ENCODE measurements at places on chromosomes 3 and 15.

- DNase-seq: no peak
Observed at GRCh38 chr3:127444761-127445160, 145.8 kb downstream of the TPRA1 start.

DNA sequence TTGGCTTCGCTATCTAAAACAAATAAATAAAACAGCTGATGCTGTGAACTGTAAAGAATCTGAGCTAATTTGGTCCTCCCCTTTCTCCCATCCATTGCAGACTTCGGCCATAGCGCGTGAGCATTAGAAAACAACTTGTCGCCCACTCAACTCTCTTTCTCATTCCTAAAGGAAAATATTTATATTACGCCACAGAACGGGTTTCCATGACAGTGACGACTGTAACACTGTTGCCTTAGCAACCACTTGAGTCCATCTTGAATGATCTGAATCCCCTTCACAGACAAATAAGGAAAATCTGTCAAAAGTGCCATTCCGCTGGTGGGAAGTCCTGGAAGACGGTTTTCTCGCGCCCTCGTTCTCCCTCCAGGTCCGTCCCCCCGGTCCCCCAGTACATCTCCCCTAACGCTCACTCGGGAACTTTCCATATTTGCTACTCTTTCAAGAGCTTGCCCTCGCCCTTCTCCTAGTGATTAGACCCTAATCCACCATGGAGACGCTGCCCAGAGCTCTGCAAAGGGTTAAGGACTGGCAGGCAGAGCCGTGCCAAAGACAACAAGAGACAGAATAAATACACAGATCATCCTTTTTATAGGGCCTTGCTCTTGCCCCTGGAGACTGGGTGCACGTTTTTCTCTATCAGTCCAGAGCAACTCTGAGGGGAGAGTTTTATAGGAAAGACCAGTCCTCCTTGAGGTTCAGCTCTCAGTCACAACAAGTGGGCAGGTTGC, 50.5 kb downstream of the CRYGS start:
- DNase-seq: peak; percentile 43

GRCh38 chr15:68717951-68718350, 102.7 kb downstream of the ANP32A start:
- DNase-seq: no peak

- peak; percentile 73 for DNase-seq
Observed at GRCh38 chr3:146521394-146521793, 23.0 kb downstream of the PLSCR1 start.

DNA sequence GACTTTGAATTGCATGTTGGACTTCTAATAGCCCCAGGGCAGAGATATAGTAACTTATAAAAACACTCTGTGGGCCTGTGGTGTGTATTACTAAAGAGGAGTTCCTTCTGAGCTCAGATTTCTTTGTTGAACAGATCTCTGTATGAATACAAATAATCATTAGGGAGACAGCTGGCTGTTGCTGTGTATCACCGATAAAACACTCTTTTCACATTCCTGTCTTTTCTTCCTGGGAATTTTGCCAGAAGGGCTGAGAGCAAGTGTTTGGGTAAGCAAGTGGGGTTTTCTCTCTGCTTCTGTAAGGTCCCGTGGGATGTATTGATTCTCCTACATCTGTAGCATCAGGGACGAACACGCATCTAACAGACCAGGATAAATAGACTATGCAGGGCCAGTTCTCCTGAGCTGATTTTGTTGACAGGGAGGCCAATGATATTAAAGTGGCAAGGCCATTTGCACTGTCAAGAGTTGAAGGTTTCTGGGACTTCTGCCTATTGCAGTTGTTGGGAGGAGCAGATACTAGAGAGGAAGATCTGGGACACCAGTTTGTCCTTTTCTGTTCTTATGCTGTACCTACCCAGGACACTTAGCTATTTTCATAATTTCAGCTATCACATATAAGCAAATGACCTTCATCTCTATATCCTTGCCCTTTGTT, 225.9 kb upstream of the CD96 start:
- DNase-seq: peak; percentile 79

- no peak for DNase-seq
Observed at GRCh38 chr3:194092881-194093301, 43.1 kb upstream of the HES1 start.

DNA sequence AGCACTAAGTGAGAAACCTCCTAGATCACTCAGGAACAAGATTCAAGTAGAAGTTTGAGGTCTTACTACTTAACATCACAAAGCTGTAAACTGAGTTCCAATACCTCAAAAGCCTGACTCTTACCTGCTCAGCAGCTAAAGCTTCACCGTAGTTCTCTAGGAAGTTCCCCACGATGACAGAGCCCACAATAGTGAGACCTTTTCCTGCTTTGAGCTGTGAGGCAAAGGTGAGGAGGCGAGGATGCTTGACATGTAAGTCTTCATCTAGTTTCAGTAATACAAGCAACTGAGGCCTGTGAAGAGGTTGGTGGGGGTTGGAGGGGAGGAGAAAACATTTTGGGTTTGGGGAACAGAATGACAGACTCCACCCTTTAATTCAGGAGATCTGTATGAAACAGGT, 15.7 kb downstream of the EMC4 start:
- no peak for DNase-seq

DNA sequence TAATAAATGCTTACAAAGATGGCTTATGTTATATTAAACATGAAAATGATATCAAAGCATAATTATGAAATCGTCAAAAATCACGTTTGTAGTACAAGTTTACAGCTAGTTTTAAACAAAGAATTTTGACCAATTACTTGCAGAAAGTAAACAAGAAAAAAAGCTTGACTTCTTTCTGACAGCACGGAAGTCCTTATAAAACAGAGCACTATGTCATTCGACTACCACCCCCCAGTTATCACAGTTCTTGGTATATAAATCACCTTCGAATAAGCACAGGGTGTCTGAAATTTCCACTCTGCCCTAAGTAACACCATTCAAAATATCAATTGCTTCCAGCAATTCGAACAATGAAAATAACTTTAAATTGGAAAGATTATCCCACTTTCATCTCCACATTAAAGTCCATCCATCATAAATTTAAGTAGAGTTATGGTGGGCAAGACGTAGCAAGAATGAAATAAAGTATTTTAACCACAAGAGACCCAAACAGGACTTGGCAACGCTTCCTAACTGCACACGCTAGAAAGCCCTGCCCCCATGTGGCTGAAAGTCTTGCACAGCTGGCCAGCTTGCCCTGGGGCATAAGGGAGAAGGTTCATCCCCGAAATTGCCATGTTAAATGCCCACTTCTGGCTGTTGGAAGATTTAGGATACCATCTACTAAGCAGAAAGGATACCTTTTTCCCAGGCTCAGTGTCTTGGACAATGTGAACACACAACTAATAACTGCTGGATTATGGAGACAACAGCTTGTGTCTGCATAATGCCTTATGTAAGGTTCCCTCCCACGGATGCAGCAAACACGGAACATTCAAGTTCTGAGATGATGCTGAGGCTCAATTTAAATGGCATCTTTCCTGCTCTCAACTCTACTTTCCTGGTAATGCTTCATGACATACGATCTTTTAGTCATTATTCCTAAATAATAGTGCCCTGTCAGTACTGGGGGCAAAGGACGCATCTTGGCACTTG, 116.4 kb upstream of the TJP1 start:
- peak; percentile 42 for DNase-seq

GRCh38 chr3:123431658-123432324, 17.1 kb downstream of the ADCY5 start:
- DNase-seq: no peak

GRCh38 chr15:56821721-56822425, 88.6 kb upstream of the ZNF280D start:
- peak; percentile 91 for DNase-seq

DNA sequence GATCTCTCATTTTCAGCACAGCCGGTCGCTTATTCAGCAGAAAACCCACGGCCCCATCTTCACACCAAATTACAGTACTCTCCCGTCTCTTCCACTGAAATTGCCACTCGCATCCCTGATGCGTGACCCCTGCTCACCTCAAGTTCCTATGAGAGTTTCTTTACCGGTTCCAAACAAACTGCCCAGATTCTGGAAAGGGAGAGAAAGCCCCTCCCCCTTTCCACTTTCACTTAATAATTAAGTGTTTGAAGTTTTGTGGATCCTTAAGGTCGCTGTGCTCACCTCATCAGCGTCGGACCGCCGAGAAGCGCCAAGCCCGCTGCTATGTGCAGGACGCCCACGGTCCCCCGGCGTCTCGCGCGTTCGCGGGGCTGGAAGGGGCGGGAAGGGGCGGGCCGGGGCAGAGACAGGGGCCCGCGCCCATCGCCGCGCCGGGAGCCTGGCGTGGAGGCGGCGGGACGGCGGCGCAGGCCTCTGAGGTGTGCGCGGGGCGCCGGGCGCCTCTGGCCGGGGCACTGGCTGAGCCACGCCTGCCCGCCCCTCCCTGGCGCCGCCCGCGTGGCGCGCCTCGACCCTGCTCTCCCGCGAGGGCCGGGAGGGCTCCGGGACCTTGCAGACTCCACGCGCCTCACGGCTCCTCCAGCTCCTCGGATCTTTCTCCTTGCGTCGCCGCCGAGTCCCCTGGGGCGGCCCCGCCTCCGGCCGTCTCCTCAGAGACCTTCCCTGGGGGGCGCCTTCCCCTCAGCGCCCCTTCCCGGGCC, at the start of gene GPR156:
TSS of gene GPR156 (minus strand) at position 476 of the 761 bp plus-strand sequence. CDS start 41,124 bp downstream, outside the sequence.
- DNase-seq: no peak

DNA sequence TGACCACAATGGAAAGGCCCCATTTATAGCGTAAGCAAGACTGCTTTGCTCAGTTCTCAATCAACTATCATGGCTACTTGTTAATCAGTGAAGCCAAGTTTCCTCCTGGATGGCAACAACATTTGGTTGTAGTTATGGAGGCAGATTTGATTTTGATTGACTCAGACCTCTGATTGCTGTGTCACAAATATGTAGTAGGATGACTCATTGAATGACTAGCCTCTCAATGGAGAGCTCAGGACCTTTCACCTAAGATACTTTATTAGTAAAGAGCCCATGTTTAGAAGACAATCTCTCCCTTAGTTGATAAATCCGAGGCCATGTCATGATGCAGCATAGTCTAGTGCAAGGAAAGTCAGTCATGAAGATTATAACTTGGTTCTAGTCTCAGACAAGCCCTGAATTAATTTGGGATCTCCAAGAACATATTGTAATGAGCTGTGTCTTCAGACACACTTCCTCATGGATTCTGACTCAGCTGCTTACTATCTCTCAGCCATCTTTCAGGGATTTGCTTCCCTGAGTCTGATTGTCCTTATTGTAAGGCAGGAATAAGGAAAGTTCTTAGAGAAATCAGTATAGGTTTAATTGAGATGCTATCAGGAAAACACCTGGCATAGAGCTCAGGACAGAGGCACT, 397.4 kb upstream of the TMCO5A start:
- peak; percentile 1 for DNase-seq

DNA sequence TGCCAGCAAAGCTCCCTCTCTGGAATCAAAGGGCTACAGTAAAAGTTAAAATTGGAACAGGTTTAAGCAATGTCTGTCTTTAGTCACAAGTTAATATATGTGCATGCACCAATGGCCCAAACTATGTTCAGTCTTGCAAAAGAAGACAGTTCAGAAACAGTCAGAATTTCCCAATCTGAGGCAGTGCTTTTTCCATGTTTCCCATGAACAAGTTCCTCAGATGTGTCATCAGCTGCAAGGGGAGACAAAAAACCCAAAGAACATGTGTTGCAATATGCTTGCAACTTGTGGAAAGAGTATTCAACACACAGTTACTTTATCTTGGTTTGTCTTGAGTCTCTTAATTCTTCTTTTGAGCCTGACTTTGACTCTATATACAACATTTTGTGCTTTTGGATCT, 148.4 kb downstream of the USP13 start:
- DNase-seq: peak; percentile 99

DNA sequence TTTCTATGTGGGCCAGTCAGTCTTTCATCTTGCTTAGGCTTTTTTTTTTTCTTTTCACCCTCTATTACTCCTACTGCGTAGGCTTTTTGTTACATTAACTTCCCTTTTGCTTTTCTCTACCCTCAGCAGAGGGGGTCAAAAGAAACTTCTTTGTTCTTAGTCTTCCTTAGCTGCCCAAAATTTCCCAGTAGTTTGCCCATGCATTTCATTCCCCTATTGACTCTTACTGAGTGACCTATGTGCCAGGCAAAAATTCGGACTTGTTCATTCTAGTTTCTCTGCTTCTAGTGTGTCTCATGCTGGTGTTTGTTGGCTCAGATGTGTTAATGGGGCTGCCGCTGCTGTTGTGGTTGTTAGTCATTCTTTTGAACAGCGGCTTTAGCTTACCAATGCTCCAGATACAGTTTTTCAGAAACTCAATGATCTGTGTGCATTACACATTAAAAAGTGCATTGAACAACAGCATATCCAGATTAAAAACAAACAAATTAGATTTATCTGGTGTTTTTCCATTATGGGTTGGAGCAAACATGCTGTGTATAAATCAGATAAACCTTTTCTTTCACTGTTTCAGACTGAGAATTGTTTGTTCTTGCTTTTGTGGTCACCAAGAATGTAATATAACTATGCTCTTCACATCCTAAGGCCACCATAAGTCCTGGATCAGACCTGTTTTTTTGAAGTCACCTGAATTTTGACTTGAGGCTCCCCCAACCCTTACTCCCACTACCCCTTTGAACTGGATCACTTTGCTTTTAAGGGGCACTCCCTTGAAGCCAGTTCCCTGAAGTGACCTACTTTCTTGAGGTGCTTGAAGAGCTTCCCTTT, 43.1 kb downstream of the PDE8A start:
- DNase-seq: peak; percentile 42

DNA sequence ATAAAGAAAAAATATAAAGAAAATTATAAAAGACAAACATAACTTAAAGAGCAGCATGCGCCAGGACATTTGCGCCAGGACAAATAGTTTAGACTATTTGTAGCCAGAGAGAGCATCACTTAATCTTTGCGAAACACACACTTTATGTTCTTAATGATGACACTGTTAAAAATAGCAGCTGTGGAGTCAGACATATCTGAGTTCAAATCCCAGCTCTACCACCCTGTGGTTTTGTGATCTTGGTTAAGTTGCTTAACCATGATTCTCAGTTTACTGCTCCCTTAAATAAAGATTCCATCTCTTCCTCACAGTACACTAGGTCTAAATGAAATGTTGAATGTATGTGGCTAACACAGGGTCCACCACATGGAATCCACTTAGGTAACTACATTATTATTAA, 31.4 kb downstream of the KCNMB2 start:
- DNase-seq: no peak

DNA sequence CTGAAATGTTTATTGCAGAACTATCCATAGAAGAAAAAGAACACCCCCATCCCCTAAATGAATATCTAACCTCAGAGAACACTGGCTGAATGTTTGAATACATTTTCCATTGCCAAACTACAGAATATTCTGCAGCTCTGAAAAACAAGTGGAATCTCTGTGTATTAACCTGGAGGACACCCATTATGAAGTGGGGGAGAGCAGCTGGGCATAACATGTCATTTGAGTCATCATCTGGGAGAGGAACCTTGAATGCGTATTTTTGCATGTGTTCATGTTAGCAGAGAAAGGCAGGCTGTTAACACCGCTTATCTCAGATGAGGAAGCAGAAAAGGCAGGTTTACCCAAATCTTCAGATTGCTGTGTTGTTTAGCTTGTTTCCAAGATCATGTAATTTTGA, 31.5 kb downstream of the ESYT3 start:
- DNase-seq: peak; percentile 65

- DNase-seq: no peak
Observed at GRCh38 chr15:81111510-81112470, 22.3 kb upstream of the CFAP161 start.

GRCh38 chr15:85494048-85494777, 113.8 kb downstream of the AKAP13 start:
- peak; percentile 89 for DNase-seq

Measured in fibroblast of lung (primary cell).